ENCODE measurements at places on chromosomes 5 and 9.

DNA sequence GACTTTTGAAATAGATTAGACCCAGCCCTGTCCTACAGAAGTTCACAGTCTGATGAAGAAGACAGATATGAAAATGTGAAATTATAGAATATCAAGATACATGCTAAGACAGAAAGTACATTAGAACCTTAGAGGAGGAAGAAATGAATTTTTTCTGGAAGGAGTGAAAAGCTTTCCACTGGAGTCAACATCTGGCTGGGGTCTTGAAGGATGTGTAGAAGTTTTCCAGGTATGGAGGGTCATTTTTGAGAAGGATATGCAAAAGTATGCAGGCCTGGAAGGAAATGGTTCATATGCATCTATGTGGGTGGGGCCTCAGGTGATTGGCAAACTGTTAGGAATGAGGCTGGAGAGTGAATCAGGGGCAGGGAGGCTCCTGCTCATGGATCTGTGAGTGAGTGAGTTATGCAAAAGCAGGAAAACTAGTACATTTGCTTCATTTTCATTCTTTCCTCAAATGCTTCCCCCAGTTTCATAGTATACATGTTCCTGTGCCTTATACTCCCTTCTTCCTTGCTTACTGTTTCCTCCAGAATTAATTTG is 142.3 kb downstream of the GRIA1 start:
- DNase-seq: peak; percentile 83

- DNase-seq: no peak
These were observed 495.3 kb upstream of the NMUR2 start for GRCh38 chr5:152900332-152900731.

- DNase-seq: no peak
These were observed 601.2 kb upstream of the TYRP1 start for GRCh38 chr9:12091865-12092527.

- no peak for DNase-seq
These were observed 56.9 kb upstream of the SMIM23 start for GRCh38 chr5:171728686-171729085.

DNA sequence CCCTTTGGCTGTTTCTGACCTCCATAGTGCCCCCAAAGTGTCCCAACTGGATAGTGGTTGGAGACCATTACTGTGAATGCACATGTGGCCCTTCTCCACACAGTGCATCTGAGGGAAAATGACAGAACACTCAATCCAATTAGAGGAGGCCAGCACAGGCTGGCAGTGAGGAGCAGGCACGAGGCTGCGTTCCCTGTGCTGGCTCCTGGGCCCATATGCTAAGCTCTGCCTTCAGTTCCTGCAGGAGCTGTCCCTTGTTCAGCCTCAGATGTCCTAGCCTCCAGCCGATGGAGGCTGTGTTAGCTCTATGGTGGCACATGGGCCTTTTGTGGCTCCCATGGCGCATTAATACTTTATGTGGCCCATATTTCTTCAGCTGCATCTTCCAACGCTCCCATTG is 35.8 kb downstream of the ALG2 start:
- DNase-seq: no peak

GRCh38 chr5:66454186-66455078 is 141.8 kb upstream of the MAST4 start:
- peak; percentile 50 for DNase-seq

DNA sequence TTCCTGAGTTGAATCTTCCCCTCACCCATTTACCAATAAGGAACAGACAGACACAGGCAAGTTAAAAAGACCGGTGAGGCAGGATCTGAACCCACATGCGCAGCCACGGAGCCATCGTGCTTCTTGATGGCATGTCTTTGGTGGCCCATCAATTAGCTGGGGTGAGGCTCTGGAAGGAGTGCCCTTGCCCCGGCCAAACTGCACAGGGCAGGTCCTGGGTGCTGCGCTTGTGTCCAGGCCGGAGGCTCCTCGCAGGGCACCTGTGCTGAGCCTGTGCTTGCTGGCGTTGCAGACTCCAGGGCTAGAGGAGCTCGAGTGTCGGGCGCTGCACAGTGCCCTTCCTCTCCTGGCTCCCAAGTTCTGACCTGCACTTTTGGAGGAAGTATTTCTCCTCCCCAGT is 66.4 kb downstream of the PSMB7 start:
- no peak for DNase-seq

GRCh38 chr9:682633-683508 is 158.6 kb upstream of the DMRT1 start:
- peak; percentile 90 for DNase-seq

DNA sequence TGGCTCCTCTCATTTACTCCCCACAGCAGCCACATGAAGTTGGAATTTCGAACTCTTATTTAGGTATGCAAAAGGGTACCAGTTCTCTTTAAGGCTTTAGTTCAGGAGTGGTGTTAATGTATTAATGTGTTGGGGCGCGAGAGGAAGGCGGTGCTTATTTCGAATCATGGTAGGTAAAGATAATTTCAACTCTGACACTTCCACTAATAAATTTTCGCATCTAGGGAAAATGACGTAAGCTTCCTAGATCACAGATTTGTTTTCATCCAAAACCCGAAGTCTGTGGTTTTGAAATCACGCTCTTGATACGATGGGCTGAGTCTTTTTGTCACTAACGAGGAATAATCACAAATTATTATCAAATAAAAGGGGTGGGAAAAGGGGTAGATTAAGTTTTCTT is 681 bp downstream of the PPWD1 start:
- DNase-seq: peak; percentile 0

DNA sequence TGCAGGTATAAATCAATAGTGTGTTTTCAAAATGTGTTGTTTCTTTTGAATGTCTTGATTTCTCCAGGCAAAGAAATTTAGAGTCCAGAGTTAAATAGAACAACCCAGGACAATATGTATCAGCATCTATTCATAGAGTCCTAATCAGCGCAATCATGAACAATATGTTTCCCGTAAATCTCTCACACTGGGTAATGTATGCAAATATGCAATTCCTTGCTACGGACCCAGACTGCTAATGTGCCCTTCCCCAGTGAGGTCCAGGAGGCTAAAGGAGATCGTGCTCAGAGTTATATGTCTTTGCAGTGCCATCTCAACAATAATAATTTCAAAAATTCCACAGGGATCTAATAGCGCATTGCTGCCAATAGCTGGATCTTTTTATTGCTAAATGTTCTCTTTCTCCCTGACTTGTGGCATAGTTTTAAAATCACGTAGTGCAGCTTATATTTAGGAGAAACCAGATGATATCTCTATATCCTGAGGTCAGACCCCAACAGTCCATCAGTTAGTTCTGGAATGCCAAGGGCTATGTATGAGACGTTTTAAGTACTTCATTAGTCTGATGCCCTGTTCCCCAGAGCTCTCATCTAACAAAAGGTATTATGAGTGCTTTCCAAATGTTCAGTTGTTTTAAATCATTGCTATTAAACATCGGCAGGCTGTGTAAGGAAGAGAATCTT is 145.1 kb downstream of the MARCHF11 start:
- DNase-seq: no peak

DNA sequence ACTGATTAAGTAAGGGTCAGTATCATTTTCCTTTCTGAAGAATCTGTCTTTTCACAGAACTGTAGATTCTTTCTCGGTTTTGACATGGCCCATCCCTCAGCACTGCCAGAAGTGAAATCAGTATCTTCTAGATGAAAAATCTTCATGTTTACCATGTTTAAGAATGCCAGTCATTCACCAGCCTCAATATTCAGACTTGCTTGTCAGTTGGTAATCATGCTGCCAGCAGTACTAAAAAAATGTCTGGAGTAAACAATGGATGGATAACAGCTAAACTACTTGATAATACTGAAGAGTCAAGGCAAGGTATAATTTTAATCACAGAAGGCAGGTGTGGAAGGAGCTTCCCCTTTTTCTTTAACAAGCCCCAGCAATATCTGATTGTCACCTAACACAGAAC is 306.8 kb upstream of the DMAC1 start:
- no peak for DNase-seq

DNA sequence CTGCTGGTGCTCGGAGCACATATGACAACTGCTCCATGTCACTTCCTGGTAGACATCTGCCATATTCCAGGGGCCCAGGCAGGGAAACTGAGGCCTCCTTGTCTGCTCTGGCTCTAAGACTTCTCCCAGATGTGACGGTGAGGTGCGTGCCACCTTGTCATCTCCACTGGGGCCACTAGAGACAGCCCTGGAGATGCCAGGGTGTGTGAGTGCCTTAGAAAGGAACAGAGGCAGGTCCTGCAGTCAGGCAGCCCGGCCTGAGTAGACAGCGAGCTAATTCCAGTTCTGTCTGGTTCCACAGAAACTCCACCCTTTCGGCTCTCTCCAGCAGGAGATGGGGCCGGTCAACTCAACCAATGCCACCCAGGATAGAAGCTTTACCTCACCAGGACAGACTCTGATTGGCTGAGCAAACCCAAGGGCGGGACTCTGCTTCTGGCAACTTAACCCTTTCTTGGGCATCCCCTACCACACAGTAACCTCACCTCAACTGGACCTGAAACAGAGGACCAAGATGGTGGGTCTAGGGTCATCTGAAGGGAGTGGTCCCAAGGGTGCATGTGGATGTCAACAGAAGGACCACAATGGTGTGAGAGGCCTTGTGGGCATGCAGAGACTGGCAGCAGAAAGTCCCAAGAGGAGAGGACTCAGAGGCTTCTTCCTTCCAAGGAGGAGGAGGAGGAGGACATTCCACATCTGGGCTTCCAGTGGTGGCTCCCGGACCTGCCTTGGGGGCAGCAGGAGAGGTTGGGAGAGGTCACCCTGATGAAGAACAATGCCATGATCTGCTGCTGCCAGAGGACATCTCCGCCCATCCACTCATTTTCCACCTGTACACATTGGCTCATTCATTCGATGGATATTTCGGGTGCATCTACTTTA is 77.7 kb downstream of the RGS3 start:
- peak; percentile 46 for DNase-seq

DNA sequence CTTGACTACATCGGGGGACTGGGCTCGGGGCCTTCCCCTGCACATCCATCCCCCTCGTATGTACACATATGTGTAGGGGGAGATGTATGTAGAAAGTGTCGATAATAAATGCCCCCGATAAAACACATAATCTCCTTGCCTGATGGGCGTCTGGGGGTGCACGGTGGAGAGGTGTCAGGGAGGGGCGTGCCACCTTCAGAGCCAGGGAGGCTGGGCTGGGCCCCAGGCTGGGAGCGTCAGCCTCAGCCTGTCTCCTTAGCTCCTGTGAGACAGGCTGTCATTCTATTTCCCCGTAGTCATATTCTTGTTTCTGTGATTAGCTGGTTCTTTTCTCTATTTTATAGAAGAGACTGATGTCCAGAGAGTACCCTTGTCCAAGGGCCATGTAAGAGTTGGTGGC is 4.7 kb upstream of the RXRA start:
- DNase-seq: no peak

DNA sequence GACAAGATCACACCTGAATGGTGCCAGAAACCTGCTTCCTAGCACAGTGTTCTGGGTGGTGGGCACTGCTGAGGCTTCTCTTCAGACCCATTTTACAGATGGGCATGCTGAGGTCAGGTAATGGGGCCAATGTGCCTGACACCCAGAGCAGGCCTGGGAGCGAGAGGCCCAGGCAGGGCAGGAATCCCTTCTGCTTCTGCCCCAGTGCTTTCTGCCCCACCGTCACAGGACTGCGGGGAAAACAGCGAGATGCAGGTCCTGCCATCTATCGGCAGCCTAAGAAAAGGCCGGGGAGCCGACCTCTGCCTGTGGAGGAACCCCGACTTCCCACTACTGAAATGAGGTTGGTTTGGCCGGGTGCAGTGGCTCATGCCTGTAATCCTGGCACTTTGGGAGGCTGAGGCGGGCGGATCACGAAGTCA is 22.8 kb upstream of the RNU6ATAC start:
- no peak for DNase-seq

DNA sequence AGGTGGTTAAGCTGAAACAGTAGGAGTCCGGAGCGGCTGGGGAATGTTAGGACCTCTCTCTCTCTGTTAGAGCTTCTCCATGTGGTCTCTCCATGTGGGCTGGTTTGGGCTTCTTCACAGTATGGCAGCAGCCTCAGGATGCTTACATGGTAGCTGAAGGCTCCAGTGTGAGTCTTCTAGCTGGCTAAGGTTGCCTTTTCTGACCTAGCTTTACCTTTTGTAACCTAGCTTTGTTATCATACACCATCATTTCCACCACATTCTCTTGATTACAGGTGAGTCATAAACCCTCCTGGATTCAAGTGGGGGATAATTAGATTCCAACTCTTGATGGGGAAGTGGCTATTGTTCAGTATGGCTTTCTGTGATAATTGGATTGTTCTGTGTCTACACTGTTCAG is 98.5 kb downstream of the MTREX start:
- no peak for DNase-seq

DNA sequence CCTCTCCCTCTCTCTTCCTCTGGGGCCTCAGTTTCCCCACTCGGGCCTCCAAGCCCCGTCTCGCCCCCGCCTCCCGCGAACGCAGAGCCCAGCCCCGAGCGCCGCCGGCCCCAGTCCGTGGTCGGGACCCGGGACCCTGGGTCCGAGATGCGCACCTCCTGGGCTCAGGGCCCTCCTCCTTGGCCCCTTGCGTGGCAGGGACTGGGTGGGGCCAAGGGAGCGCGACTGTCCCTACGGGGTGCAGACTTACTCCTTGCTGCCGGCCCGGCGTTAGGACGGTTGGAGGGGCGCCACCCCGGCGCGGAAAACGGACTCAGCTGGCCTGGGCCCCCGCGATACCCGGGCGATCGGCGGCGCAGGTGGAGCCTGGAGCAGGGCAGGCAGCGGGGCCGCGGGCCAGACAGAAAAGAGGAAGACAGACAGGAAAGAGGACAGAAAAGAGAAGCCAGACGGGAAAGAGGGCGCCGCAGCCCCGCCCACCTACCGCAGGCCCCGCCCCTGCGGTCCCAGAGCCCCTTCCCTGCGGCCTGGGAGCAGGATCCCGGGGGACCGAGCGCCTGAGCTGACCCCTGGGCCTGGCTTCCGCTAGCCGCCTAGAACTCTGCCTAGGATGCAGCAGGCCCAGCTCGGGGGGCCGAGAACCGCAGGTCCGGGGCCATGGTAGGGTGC is at the start of gene GBGT1:
GBGT1 (minus strand) TSS at position 411 of the 669 bp plus-strand sequence. CDS start 1,502 bp downstream, outside the sequence.
- DNase-seq: peak; percentile 14
